ENCODE measurements at places on chromosomes 2 and 18. TPM values are rescaled to one million over a fixed set of nuclear protein-coding genes. Genes with fewer than 3 reads are reported as not detected.

DNA sequence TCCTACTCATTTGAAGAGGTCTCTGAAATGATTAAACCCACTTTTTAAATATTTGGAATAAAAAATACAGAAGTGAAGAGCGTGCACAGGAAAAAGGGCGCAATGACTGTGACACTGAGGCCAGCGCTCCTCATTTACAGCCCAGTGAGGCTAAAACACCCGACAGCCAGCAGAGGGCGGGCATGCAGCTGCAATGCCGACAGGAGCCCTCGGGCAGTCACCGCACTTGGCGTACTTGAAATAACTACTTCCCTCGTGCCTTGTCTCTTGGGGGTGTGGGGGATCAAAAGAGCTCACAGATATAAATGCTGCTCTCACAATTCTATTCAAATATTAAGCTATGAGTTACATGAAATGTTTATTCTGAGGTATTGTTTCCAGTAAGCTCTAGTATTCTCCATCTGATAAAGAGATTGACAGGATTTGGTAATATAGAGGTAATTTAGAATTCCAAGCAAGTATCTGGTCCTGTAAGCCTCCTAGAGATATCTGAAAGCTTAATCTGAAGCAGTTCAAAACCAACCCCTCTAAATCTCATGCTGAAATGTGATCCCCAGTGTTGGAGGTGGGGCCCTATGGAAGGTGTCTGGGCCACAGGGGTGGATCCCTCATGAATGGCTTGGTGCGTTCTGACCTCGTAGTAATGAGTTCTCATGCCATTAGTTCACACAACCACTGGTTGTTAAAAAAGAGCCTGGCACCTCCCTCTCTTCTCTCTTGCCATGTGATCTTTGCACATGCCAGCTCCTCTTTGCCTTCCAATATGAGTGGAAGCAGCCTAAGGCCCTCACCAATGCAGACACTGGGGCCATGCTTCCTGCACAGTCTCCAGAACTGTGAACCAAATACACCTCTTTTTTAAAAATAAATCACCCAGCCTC, 93.6 kb downstream of the ZAP70 start:
- peak; percentile 57 for DNase-seq

DNA sequence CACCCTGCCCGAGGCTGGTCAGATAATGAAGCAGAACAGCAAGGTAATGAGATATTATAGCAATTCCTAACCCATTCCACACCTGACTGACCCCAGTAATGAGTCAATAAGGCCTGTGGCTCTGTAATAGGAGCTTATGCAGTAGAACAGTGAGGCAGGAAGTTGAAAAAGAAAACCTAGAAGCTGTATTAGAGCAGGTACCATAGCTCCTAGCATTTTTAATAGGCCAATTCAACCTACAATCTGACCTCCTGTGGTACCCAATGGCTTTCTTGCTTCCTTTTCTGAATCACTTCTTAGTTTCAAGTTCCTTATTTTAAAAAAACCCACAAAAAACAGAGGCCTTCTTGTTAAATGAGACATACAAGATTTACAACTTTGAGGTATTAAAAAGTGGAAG, 43.6 kb upstream of the MAP2 start:
- DNase-seq = peak; percentile 26

GRCh38 chr2:153235516-153235915, 243.0 kb downstream of the RPRM start:
- no peak for DNase-seq

DNA sequence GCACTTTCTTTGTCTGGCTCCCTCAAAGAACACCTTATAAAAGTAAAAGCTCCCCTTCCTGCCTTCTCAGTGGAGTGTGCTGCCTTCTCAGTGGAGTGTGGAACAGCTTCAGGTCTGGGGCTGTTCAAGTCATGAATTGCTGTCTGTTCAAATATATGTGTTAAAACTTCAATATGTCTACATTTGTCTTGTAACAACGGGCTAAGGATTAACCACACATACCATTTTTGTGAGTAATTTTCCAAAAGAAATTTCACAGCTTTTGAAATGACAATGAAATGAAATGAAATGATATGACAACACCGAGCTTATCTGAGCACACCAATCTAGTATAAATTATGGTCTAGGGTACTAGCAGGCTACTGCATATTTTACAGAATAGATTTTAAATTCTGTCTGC, 42.9 kb downstream of the CABYR start:
- no peak for DNase-seq

DNA sequence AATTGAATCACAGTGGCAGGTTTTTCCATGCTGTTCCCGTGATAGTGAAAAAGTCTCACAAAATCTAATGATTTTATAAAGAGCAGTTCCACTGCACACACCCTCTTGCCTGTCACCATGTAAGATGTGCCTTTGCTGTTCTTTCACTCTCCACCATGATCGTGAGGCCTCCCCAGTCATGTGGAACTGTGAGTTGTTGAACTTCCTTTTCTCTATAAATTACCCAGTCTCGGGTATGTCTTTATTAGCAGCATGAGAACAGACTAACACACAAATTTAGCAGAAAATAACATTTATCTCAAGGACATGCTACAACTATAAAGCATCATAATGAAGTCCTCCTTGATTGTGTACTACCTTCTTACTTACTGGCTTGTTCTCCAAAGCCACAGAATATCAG, 1526.0 kb downstream of the LRP1B start:
- DNase-seq = no peak

GRCh38 chr2:190978389-190979053, 35.5 kb downstream of the STAT1 start:
- DNase-seq = no peak

- no peak for DNase-seq
Observed at GRCh38 chr2:135512099-135512498, 18.9 kb downstream of the ZRANB3 start.

DNA sequence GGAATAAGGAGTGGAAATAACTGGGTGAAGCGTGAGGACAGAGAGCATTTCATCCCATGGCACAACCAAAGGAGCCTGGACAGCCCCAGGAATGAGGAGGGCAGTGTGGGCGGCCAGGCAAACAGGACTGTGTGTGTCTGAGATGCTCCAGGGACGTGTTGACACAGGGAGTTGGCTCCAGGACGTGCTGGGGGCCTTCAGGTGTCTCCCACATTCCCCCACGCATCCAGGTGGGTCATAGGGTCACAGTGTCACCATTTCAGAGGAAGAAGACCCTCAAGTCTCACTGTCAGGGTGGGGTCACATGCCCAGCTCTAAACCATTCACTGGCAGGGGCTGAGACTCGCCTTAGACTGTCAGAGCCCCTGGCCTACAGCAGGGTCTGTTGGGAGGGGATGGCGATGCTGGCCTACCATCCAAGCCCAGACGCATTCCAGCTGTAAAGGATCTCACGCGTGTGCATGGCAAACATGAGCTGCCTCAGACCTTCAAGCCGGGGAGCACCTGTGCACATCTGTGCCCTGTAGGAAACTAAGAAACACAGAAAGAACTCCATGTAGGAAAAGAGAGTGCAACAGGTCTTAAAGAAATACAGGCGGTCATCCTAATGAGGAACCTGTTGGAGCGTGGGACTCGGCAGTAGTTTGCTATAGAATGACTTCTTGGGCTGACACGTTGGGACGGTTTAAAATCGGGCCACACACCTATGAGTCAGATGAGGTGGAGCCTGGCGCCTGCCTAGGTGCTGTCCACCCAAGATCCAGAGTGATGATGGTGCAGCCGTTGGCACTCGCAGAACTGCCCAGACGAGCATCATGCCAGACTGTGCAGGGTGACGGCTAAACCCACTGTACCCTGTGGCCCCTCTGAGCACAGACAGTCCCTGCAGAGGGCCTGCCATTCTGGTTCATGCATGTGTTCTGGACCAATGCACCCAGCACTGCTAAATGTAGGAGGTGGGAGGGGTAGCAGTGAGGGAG, 17.3 kb downstream of the PARD6G start:
- DNase-seq = no peak

DNA sequence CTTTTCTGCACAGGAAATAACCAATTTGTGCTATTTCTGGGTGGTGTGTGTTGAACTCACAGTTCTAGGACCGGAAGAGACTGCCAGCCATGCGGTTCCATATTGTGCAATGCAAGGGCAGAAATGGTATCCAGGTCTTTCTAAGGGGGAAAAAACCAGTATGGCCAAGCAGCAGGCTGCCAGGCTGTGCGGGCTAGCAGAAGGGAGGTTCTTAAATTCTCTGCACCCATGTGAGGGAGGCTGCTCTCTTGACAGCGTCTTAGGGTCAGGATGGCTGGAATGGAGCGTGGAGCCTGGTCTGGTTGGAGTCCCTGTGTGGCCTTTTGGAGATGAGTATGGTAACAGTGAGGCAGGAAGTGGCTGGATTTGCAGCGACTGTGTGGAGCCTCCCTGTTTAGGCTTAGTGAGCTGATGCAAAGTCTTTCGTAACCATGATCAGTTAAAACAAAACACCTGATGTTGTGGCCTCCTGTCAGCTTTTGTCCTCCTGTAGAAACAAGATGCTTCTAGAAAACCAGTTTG, 52.6 kb downstream of the NCK2 start:
- no peak for DNase-seq

- peak; percentile 11 for DNase-seq
Observed at GRCh38 chr2:176934869-176935415, 277.7 kb upstream of the HNRNPA3 start.

- DNase-seq = peak; percentile 26
Observed at GRCh38 chr2:227228061-227228667, 63.7 kb downstream of the COL4A3 start.

DNA sequence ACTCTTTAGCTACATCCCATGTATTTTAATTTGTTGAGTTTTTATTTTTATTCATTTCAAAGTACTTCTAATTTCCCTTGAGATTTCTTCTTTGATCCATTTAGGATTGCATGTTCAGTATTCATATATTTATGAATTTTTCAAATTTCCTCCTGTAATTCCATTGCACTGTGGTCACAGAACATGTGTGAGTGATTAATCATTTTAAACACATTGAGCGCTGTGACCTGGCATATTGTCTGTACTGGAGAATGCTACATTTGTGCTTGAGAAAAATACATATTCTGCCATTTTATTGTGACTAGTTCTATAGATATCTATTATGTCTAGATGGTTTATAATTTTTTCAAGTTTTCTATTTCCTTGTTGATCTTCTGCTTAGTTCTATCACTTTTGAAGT, 353.7 kb downstream of the RAD51AP2 start:
- no peak for DNase-seq

- DNase-seq = no peak
Observed at GRCh38 chr18:59446012-59446411, 86.9 kb upstream of the LMAN1 start.

GRCh38 chr2:30410217-30410616, 36.8 kb upstream of the LCLAT1 start:
- DNase-seq = no peak

GRCh38 chr2:77725045-77725444, 202.9 kb upstream of the LRRTM4 start:
- no peak for DNase-seq

DNA sequence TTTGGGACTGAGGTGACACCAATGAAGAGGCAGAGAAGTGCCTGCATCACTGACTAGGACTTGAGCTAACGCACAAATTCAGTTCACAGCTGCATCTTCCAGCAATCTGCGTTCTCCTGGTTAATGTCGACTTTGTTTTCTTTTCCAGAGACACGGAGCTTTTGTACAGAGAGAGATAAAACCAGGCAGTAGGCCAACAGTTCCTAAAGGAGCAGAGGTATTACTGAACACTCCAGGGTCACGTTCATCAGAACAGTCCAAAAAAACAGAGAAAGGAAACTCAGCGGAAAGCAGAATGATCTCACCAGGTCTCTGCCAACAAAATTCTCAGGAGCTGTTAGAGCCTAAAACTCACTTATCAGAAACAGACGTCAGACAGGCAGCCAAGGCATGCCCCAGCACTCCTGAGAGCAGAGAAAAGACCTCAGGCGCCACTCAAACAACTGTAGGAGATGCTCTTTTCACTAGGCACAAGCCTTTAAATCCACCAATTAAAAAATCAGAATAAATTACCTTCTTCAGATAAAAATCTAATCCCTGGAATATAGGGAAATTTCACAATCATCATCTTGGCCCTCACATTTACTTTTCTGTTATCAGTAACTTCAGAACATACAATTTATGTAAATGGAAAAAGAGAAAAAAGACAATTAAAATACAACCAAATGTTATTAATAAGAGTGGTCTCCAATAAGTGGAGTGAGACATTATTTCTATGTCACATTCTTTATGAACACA, 95.9 kb upstream of the SPTBN1 start:
- no peak for DNase-seq

DNA sequence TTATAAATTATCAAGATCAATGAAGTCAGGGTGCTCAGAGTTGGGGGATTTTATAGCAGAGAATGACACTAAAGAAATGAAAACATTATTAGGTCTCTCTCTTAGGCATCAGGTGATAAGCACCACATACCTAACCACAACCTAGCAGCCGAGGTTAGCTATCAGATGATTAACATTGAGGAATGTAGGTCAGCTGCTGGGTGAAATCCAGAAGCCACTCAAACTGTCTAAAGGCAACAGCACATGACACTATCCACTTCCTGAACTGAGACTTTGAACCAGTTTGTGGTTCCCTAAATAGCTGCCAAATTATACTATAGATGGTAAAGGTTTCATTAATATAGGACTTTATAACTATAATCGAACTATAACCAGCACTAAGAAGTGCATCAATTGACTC, 4.7 kb downstream of the EPG5 start:
- DNase-seq = no peak

DNA sequence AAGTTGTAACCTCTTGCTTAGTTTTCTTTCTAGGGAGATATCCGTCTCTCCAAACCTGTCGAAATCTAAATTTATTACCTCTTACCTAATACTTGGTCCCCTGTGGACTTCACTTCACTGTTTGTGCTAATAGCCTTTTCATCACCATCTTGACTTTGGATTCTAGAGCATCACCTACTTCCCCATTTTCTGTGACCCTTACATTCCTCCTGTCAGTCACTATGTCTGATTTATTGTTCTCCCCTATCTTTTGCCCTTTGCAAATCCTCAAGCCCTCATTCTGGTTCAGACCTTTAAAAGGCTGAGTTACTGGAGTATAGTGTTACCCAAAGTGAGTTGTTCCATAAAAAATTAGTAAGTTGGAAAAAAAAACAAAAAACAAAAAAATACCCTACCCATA, 7.5 kb downstream of the MYO1B start:
- DNase-seq = no peak

DNA sequence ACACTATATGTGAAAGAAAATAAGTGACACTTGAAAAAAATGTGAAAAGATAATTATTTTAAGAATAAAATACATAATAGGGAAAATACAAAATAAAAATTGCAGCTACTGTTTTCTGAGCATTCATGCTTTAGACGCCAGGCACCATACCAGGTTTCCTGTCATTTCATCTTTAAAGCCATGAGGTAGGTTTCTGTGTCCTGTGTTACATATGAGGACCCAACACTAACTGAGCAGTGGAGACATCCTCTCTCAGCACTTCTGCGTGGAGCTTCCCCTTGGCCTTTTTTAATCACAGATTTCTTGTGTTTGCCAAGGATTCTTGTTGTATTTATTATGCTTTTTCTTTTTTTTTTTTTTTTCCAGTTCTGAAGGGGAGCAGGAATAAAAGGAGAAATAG, 117.3 kb downstream of the FAM117B start:
- no peak for DNase-seq

- DNase-seq = no peak
Observed at GRCh38 chr2:71858071-71858470, 289.6 kb downstream of the CYP26B1 start.

The CXCR1 gene
- not detected for polyA plus RNA-seq

The CREG2 gene
- polyA plus RNA-seq = 0.51 TPM

The TMEFF2 gene
- polyA plus RNA-seq = 20.3 TPM

The C2orf15 gene
- 9.9 TPM for polyA plus RNA-seq

The CXXC1 gene
- polyA plus RNA-seq = 81.4 TPM

The BCL11A gene
- polyA plus RNA-seq = 13.6 TPM

The DLGAP1 gene
- 5.3 TPM for polyA plus RNA-seq

The ITGB6 gene
- polyA plus RNA-seq = 20.4 TPM

The INHBB gene
- polyA plus RNA-seq = 0.17 TPM

The GKN1 gene
- polyA plus RNA-seq = not detected

The SF3B1 gene
- polyA plus RNA-seq = 655 TPM

Data from right renal pelvis (tissue), 4 donors.